ENCODE measurements at places on chromosomes 4 and X. TPM values are rescaled to one million over a fixed set of nuclear protein-coding genes. Genes with fewer than 3 reads are reported as not detected.

Gene NUP62CL
- total RNA-seq: not detected

Gene SULT1E1
- total RNA-seq: 49.6 TPM

Gene NPY2R
- total RNA-seq: 0.94 TPM

Gene POU3F4
- total RNA-seq: not detected

Gene FDCSP
- 36.3 TPM for total RNA-seq

Gene CLDN22
- not detected for total RNA-seq

Gene SSX2
- not detected for total RNA-seq

Gene MAGEE2
- total RNA-seq: not detected

Gene EOLA2
- total RNA-seq: 32.8 TPM

Gene TMPRSS11B
- not detected for total RNA-seq

Gene TMEM154
- total RNA-seq: 0.38 TPM

Gene SLC10A7
- 12.9 TPM for total RNA-seq

Gene PPBP
- not detected for total RNA-seq

Gene DRP2
- total RNA-seq: not detected

Gene TNMD
- not detected for total RNA-seq

Gene NWD2
- total RNA-seq: not detected

Gene MAGEB5
- not detected for total RNA-seq

Gene ADH4
- not detected for total RNA-seq

Gene ZIC3
- total RNA-seq: not detected

Gene KIT
- 9.8 TPM for total RNA-seq

Gene NPNT
- 63.6 TPM for total RNA-seq

Gene YIPF7
- total RNA-seq: not detected

Gene TLR3
- total RNA-seq: 11.7 TPM

Gene AMTN
- total RNA-seq: not detected

Gene FBXW7
- 37.3 TPM for total RNA-seq

Gene S100P
- total RNA-seq: 1.5 TPM

Gene PAPSS1
- total RNA-seq: 22.3 TPM

Gene ADH6
- 29.9 TPM for total RNA-seq

Gene ARHGAP4
- 56.6 TPM for total RNA-seq

Gene PROM1
- 33.8 TPM for total RNA-seq

Gene MTNR1A
- total RNA-seq: not detected

Gene SNCA
- total RNA-seq: 1.2 TPM

Gene GPRIN3
- 14.9 TPM for total RNA-seq

Gene SRPX2
- total RNA-seq: 14.2 TPM

Gene BTK
- total RNA-seq: 1.4 TPM

Gene EDA
- total RNA-seq: 1.3 TPM

Gene OTC
- total RNA-seq: 30.5 TPM

Gene CENPVL1
- total RNA-seq: not detected

Gene IGSF1
- total RNA-seq: not detected

Measured in Peyer's patch (tissue), 4 donors.